ENCODE measurements at places on chromosomes 13 and 19.

DNA sequence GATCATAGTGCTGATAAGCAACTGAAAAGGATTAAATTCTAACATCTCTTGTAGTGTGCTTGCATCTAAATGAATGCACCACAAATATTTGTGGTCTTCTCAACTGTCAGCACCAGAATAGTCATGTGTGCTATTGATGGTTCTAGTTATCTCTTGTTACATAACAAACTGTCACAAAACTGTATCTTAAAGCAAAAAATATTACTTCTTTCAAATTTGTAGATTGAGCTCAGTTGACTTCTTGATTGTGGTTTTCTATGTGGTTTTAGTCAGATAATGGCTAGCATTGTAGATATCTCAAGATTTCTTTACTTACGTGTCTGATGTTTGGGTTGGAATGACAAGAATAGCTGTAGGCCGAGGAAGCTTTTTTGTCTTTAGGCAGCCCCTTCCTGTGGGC is 431.3 kb downstream of the SLITRK6 start:
- DNase-seq: no peak

DNA sequence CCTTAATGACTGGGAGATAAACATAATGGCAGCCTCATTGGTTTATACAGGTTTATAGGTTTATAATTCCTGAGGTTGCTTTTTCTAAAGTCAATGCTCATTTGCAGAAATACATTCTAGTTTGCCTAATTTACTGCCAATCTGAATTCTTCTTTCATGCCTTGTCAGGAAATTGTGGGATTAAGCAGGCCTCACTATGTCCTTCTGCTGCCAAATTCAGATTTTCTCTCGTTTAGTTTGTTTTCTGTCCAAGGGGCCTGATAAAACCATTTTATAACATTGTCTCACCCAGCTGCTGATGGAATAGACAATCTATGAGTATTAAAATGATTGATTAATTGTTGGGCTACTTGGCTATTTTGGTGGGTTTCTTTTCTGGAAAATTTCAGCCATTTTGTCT is 42.4 kb upstream of the OBI1 start:
- no peak for DNase-seq

DNA sequence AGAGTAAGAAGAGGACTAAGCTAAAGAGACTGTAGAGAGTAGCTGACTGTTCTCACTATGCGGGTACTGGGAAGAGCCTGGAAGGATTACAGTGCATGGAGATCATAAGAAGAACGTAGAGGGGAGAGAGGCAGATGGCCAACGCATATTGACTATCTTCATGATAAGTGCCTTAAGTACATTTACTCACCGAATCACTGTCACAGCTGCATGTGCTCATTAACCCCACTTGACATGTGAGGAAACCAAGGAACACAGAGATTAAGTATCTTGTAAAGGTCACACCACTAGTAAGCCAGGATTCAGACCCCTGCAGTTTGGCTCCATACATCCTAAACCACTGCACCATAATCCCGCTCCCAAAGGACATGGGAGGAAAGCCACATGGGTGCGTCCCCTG is 34.1 kb downstream of the SMAD9 start:
- no peak for DNase-seq

DNA sequence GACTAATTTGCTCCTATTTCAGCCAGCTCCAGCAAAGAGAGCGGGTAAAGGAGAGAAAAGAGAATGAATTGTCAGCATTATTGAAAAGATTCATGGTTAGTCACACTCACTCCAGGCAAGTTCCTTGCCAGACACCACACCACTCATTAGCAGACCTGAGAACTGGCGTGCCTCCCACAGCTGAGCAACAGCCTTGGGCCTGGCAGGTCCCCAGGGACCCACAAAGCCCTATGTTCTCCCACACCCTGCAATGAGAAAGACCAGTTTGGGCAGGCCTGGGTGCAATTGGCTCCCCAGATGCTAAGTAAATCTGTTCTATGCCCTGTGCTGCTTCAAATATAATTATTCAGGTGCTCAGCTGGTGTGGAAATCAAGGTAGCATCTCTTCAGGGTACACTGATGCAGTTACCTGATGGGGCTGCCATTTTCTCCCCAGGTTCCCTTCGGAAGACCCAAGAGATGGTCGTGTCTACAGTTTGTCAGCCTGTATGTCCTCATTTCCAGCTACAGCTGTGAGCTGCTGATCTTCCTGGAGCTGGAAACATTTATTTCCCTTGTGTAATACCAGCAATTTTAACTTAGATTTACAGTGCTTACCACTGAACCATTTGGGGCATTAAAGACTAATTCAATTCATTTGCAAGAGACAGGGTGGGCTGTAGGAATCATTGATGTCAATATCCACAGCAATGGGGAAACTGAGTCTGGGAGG is 405.0 kb downstream of the COG6 start:
- no peak for DNase-seq

DNA sequence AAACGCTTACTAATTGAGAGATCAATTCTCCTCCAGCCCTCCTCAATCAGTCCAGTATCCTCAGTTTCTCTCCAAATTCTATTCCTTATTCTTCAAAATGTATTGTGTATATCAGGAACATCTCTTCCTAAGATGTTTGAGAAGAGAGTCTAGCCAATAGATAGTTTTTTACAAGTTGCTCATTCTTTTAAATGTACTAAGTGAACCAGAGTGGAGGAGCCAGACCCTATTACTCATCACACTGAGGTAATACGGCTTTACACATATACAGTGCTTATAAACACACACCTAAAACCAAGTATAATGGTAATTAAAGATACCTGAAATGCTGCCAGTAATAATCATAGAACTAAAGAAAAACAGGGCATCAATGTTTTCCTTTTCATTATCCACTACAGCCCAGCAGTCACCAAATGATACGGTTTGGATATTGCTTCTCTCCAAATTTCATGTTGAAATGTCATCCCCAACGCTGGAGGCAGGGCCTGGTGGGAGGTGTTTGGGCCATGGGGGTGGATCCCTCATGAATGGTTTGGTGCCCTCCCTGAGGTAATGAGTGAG is 45.2 kb upstream of the HMGB1 start:
- DNase-seq: no peak

- no peak for DNase-seq
Observed at GRCh38 chr13:85535316-85536084, 263.7 kb downstream of the SLITRK6 start.

DNA sequence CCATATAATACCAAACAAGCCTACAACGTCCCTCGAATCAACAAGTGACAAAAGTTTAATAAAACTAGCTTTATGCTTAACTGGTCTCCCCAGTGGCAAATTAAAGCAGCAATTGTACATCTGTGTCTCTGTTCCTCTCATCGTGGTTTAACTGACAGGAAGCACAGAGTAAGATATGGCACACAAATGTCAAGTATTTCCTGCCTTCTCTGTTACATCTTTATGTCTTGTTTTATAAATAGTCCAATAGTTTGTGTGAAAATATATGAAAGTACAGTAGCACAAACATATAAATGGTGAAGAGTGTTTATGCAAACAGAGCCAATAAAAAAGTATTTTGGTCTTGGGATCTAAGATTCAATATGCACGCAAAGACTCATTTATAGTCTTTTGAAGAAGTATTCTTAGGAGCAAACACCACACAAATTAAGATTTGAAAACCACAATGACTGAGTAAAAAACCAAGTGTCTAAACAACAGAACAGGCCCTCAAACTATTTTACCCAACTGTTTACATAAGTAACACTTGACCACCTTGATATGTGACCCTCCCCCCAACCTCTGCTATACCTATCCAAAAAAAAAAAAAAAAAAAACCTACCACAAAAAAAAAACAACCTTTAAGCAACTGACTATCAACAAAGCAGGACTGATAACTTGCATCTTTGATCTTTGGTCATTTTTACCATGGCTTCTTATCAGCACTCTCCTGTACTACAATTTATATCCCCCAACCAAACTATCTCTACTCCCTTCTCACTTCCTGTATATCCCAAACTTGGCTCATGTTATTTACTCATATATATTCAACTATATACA is 14.0 kb downstream of the ELF1 start:
- no peak for DNase-seq

- no peak for DNase-seq
Observed at GRCh38 chr13:97248243-97248642, 26.1 kb downstream of the MBNL2 start.

DNA sequence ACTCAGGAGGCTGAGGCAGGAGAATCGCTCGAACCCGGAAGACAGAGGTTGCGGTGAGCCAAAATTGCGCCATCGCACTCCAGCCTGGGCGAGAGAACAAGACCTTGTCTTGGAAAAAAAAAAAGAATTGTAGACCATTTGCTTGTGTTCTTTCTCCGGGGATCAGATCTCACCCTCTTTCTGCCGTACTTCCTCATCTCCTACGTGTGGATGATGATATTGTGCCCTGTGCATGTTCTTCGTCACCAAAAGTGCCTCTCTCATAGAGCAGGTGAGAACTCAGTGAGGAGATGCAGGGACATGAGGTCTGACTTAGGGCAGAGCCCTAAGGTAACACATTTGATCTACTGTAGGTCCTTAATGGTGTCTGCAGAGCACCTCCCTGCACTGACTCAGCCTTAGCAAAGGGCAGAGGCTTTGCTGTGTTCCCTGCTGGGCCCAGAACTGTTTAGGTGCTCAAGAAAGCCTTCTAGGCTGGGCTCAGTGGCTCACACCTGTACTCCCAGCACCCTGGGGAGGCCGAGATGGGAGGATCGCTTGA is 1.3 kb downstream of the APOC2 start:
- DNase-seq: no peak

DNA sequence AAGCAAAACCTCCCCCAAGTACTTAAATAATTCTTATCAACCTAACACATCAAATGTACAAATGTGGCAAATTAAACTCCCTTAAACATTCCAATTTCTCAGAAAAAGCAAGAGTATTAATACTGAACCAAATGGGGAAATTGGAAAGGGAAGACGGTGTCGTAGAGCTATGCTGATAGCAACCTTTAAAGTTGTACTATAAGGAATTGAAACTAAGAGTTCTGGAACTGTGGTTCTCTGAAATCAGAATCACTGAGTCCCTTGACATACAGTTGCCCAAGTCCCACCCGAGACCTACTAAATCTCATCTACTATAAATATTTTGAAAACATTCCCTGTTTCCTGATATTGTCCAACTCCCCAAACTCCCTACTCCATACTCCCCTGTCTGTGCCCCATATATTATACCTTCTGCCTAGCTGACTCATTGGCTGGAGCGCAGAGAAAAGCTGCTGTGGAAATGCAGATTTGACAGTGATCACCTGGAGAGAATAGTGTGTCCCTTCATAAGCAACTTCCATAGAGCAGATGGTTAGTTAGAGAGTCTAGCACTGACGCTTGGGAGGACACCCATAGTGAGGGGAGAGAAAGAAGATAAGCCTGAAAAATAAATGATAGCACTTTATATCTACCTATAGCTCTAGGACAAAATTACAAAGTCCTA is 51.4 kb upstream of the ITM2B start:
- DNase-seq: no peak

- DNase-seq: no peak
Observed at GRCh38 chr19:2827840-2828489, 8.3 kb downstream of the ZNF554 start.

GRCh38 chr19:14432791-14433553 is at the start of gene PKN1:
Gene PKN1, plus strand, starts transcription at chr19:14433306. Its CDS starts 216 bp downstream, at chr19:14433522.
- DNase-seq: no peak

- DNase-seq: no peak
Observed at GRCh38 chr19:48210005-48210404, 39.5 kb downstream of the ZSWIM9 start.

GRCh38 chr19:11172576-11172975 is 17.0 kb upstream of the SPC24 start:
- DNase-seq: no peak

DNA sequence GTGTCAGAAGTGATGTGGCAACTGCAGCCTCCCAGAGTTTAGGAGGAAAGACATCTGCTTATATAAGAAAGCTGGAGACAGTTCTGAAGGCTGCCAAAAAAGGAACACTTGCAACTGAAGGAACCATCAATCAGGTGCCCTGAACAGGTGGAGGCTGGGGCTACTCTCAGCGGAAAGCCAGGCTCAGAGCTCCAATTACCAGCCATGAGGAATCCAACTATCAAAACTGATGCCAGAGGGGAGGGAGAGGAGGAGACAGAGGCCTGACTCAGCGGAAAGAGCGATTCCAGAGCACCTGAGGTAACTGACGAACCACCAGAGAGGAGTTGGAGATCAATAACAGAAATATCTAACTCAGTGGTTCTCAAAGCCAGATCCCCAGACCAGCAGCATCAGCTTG is 24.3 kb downstream of the LEUTX start:
- DNase-seq: no peak

- no peak for DNase-seq
Observed at GRCh38 chr19:14764401-14764800, 14.0 kb downstream of the ADGRE2 start.

DNA sequence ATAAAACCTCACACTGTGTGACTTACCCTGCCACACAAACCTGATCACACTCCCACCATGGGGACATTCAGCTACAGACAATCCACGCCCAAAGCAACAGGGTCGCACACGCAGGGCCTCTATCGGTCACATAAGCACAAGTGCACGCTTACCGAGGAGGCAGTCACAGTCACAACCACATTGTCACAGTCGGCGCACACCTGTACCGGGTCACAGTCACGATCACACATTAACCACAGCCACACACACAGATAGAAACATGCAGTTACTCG is 579 bp downstream of the ZNF566 start:
- no peak for DNase-seq

DNA sequence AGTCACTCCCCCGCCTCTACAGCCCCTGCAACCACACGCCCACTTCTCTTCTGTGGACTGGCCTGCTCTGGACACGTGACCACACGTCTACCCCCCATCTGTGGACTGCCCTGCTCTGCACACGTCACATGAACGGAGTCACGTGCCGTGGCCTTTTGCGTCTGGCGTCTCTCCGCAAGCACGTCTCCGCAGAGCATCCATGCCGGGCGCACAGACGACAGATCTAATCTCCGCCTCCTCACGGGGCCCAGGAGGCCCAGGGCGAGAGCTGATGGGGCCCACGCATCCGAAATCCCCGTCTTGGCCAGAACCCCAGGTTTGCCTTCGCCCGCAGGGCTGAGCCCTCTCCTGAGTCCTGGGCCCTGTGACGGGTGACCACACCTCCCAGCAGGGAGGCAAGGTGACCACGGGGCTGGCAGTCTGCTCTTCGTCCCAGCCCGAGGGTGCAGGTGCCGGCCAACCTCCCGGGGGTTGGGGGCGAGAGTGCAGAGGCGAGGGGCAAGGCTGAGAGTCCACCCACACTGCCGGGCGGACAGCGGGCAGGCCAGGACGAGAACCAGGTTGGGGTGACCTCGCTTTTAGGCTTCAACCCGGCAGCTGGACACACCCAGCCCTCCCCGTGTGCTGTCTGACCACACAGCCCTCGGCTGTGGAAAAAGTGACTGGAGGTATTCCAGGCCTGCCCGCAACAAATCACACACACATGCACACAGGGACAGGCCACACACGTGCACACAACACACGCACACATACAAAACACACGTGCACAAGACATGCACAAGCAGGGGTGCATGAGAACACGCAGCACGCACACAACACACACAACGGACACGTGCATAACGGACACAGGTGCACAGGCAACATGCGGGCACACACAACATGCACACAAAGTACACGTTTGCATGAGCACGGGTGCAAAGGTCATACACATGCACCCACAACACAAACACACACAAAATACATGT is 3.9 kb downstream of the SBNO2 start:
- DNase-seq: no peak

Data from forelimb muscle (tissue), 1 donor.